Endothelial cell of umbilical vein (primary cell): ENCODE measurements at places on chromosomes 4 and X. TPM values are rescaled to one million over a fixed set of nuclear protein-coding genes. Genes with fewer than 3 reads are reported as not detected.
A peak's percentile ranks its signal among the peaks of the same experiment; 100 is the strongest.

GRCh38 chr4:15354371-15355297 is 73.2 kb upstream of the C1QTNF7 start:
- DNase-seq: no peak

GRCh38 chr4:176849076-176849475 is 56.4 kb upstream of the VEGFC start:
- DNase-seq: no peak

GRCh38 chr4:81166458-81167160 is 48.4 kb downstream of the PRKG2 start:
- DNase-seq: no peak

SH3BP2 gene
- 69.2 and 73.1 TPM in 2 replicates for total RNA-seq

SLC26A1 gene
- total RNA-seq: 0.32 TPM in 1 of 2 replicates, not detected in the other

DNA sequence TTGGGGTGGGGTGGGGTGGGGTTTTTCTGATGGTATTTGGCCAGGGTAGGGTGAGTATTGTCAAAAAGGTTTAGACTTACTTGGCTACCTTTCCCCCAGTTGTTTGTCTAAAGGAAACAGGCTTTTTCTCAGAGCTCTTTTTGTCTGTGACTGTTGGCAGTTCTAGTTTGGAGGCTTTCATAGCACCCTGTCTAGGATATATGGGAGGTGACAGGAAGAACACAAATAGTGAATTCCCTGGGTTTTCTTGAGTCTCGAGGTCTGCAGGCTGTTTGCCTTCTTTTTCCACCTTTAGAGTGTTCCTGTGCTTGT is 13.5 kb downstream of the RPS6KA3 start:
- DNase-seq: peak; percentile 6

DNA sequence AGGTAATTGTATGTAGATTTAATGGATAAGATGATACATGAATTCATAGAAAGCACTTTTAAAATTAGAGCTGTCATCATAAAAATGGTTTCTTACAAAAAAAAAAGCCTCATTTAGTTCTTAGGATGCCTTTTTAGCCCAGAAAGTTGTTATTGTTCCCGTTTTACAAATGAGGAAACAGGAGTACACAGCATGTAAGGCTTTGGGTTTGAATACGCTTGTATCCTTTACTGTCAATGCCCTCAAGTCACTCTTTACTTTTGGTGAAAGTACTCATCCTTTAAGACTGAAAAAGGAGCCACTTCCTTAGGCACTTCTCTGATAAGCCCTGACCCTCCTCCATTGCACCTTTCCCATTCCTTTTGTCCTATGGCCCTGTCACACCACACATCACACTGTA is 4.9 kb downstream of the EREG start:
- no peak for DNase-seq

CISD2 gene
- total RNA-seq: 26.5 and 28.4 TPM in 2 replicates

DNA sequence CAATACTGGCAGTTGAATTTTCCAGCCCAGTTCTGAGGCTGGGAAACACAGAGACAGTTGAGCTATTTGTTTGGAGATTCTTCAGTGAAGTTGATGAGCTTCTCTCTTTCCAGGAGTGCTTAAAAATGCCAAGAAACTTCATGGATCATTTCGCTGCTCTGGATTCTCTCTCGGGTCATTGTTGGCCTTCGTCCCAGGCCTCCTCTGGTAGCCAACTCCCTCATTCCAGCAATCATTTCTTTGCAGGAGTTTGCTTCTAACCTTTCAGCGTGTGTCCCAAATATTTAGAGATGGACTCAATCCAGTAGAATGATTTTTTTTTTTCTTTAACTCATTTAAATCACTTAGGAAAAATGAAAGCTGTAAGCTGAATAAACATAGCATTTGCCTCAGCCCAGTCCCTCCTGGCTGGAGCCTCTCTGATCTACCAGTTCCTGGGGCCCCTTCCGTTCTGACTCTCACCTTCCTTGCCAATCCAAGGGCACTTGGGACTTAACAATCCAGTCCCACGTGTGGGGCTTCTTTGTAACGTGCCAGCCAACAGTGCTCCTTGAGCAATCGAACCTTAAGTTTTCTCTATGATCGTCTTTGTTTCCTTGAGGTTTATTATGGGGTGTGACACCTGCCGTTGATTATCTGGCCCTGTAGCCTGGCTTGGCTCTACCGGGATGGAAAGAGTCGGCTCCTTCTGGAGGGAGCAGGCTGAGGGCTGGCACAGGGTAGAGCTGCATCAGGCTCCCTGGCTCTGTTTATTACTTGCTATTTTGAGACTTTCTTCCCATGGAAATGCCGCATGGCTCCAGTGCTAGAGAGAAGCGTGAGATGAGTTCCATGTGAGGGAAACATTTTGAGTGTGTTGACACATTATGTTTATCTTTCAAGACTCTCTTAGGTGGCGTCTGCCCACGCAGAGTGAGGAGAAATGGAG is 80.4 kb upstream of the GPC4 start:
- no peak for DNase-seq
